ENCODE measurements at places on chromosomes 6 and 20.

DNA sequence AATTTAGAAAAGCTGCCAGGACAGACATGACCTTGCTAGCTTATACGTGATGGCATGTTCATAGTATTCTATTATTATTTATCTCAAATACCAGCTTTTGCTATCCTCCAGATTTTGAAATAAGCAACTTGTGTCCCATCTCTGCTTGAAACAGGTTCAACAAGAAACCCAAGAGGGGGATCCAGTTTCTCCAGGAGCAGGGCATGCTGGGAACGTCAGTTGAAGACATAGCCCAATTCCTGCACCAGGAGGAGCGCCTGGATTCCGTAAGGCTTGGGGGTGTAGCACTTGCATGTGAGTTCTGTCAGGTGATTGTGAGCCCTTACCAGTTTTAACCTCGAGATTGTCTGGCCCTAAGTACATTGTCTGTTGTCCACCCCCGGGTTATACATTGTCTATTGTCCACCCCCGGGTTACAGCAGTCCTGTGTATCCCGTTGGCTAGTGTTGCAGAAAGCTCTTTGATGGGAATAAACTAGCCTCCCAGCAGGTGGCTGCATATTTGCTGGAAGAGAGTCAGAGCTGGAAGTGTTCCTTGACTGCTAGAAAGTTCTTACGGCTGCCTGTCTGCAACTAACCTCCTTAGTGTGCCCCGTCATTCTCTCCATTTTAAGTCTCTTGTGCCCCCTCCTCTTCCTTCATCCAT, 61.4 kb upstream of the CSE1L start:
- no peak for DNase-seq

DNA sequence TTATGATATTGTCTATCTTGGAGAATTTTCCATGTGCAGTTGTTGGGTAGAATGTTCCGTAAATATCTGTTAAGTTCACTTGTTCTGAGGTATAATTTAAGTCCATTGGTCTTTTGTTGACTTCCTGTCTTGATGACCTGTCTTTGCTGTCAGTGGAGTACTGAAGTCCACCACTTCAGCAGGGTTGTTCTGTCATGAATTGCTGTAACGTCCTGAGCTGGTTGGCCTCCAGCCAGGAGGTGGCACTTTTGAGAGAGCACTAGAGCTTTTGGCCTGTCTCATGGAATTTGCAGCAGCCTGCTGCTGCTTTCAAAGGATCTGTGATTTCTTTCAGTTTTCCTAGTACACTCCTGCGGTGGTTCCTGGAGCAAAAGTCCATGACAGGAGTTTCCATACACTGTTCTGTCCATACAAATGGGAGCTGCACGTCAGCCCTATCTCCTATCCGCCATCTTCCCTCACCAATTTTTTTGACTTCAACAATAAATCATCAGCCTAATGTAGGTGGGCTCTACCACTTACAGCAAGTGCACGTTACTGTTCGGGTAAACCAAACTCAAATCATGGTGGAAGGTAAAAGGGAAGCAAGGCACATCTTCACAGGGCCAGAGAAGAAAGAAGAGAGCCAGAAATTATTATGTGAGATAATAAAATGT, 46.9 kb upstream of the TRERF1 start:
- DNase-seq, result no peak

GRCh38 chr6:87654875-87655454, 47.1 kb downstream of the AKIRIN2 start:
- no peak for DNase-seq

- no peak for DNase-seq
These were observed 61.3 kb upstream of the NXT1 start for GRCh38 chr20:23289249-23289648.

- no peak for DNase-seq
These were observed 6.1 kb upstream of the PM20D2 start for GRCh38 chr6:89139509-89140346.

DNA sequence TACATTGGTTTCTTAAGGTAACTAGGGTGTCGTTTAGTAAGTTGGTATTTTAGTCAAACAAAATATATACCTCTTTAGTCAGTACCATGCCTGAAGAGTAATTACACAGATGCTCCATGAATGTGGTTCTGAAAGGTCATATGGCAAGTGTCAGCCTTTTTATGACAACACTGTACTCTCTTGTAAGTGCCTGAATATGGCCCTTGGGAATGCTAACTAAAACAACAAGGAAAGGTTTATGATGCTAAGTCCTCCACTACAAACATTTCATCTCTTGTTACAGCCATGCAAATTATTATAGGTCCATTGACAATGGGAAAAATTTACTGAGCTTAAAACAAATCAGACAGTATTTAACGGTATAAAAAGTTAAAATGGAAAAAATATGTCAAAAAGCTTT, 39.0 kb upstream of the SUPT3H start:
- DNase-seq, result no peak

GRCh38 chr6:106745824-106746582, 116.6 kb downstream of the QRSL1 start:
- DNase-seq, result no peak

- no peak for DNase-seq
These were observed 682.1 kb upstream of the MAP3K7 start for GRCh38 chr6:91268941-91269340.

- DNase-seq, result no peak
These were observed 59.4 kb downstream of the GINS1 start for GRCh38 chr20:25466846-25467245.

GRCh38 chr6:17086469-17086868, 15.4 kb upstream of the STMND1 start:
- DNase-seq, result no peak

GRCh38 chr20:44810061-44810390, 320 bp downstream of the RIMS4 start:
- no peak for DNase-seq

DNA sequence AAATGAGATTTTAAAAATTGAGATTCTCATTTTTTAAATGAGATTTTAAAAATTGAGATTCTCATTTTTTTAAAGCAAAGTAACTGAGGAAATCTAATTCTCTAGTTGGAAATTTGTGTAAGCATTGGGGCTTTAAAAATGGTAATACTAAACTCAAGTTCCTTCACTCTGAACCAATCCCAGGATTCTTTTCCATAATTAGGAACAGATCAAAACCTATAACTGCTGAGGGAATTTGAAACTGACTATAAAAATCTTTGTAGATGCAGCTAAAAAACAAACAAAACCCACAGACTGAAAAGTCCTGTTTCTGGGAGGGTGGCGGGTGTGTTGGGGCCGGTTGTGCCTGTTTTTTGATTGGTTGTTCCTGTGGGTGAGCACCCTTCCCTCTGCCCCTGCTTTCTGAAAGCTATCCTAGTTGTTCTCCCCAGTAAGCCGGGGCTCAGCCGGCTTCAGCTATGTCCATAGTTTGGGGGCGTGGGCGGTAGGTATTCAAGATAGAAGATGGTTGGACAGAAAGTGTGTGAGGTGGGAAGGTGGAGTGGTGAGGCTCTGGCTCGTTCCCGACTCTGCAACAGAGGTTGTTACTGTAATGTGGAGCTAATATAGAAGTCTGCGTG, 49.3 kb downstream of the GFRA4 start:
- DNase-seq, result no peak

DNA sequence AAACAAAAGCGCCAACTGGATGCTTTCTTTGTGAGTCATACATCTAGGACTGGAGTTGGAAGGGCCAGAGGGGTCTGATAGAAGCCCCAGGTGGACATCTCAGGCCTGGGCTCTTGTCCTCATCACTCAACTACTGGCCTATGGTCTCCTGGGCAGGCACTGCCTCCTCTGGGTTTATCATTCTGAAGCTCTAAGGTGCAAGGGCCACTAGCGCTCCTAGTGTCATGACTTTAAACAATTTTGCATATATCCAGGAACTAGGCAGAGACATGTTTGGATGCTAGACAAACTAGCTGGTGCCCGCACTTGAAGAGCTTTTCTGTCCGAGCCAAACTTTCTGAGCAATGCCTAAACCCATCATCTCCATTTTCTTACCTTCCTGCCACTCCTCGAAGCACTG, 72.3 kb downstream of the CD164 start:
- DNase-seq, result no peak

DNA sequence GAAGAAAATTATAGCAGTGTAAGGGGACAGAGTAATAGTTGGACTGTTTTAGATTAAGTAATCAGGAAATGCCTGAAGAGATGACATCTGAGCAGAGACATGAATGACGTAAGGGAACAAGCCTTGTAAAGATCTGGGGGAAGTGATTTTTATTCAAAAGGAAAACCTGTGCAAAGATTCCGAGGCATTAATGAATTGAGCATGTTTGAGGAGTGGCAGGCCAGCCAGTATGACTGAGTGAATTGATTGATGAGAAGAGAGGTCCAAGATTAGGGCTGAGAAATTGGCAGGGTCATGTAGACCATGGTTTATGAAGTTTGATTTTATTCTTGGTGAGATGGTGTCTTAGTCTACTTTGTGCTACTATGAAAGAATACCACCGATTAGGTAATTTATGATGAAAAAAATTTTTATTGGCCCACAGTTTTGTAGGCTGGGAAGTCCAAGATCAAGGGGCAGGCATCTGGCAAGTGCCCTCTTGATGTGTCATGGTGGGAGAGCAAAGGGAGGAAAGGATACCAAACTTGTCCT, 95.1 kb downstream of the LIN28B start:
- no peak for DNase-seq

GRCh38 chr20:23085436-23086055, 578 bp downstream of the CD93 start:
- DNase-seq, result no peak

GRCh38 chr6:126541806-126542491, 202.0 kb downstream of the CENPW start:
- no peak for DNase-seq

DNA sequence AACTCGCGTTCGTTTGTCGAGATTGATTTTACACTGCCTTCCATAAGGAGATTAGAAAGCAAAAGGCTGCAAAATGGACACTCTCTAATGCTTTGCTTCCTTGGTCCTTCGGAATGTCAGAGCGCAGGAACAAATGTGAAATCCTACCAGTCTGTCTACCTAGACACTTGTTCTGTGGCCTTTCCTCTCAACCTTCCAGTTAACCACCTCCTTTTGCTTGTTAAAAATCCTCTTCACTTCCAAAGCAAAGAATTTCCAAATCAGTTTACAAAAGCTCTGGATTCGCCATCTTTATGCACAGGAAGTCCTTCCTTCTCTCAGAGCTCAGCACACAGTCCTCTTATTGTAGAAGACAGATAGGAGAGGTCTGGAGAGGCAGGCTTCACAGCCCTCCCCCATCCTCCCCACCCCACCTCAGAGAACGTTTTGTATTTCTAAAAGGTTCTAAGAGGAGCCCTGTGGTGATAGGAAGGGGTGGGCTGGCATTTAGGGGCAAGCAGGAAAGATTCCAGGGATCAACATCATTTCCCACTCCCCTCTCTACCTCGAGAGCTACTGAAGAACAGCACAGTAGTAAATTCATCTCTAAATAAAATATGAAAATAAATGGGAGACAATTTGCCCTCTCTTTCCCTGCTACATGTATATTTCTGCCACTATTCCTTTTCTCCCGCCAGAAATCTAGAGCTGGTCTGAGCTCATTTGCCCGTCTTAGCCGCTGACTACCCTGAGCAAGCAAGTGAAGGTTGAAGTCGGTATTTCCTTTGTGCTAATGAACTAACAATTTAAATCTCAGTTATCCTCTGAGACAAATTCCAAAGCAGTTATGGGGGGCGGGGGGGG, 18.9 kb downstream of the TFAP2A start:
- DNase-seq, result no peak

DNA sequence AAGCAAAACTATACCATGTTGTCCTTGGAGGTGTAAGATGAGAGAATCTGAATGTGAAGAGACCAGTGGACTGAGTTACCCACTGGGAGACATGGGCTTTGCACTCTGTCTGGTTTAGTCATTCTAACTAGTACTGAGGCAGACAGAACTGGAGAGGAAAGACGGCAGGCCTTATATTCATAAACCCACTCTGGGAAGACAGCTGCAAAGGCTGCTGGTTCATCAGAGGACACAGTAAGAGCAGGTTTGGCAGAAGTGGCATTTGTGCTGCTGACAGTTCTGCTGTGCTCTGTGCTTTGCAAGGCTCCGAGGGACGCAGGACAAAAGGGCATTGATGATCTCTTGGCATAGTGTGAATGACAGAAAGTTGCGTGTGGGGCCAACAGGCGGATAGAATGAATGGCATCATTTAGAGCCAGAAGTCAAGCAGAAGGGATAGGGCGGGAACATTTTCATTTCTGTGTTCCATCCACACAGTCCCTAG, 142.3 kb upstream of the TENT5A start:
- DNase-seq, result no peak

GRCh38 chr20:51500311-51500710, 42.2 kb downstream of the NFATC2 start:
- no peak for DNase-seq

DNA sequence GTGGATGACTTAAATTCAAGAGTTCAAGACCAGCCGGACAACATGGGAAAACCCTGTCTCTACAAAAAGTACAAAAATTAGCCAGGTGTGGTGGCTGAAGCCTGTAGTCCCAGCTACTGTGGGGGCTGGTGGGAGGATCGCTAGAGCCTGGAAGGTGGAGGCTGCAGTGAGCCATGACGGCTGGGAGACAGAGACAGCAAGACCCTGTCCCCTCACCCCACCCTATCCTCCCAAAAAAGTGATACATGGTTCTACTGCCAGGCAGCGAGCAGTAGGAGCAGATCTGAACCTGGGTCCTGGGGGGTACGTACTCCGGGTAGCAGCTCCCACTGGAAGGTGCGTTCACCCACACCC, 2.2 kb downstream of the PSMA7 start:
- DNase-seq, result no peak

- no peak for DNase-seq
These were observed 251.7 kb downstream of the ALDH8A1 start for GRCh38 chr6:134698228-134698627.

- no peak for DNase-seq
These were observed 537.9 kb upstream of the JARID2 start for GRCh38 chr6:14707971-14708465.

DNA sequence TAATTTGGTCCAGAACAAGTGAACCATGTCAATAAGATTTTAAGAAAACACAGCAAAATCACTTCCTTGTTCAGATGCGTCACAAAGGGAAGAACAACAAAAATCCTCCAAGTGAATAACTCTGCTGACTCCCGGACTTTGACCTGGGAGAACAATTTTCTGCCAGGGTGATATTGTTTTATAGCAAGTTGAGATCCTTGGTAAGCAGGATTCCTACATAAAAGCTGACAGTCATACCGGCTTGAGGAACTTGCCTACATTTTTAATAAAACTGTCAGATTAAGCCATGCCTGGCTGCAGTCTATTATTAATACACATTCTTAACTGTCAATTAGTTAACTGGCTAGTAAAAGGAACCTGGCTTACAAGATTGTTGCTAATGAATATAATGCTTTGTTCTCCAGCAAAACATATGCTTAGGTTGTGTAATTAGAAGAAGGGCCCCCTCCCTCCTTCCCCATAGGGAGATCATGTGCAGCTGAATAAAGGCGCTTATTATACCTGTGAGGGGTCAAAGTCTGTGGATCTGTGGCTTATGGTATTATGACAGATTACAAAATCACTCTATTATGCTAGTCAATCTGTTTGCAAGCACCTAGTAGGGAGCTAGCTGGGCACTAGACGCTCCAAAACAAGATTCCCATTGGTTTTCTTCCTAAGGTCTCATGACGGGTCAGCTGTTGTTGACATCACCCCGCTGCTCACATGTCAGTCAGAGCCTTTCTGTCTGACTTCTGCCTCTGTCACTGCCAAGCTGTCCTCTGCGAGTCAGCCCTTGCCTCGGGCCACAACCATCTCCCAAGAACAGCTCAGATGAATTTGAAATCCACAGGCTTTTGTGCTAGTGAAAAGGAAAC, 44.6 kb upstream of the SEC63 start:
- DNase-seq, result no peak

GRCh38 chr20:24211972-24212371, 223.4 kb upstream of the GGTLC1 start:
- no peak for DNase-seq

GRCh38 chr6:153842491-153842890, 196.5 kb upstream of the OPRM1 start:
- DNase-seq, result no peak
